ENCODE measurements at places on chromosomes 2 and 18. TPM values are rescaled to one million over a fixed set of nuclear protein-coding genes. Genes with fewer than 3 reads are reported as not detected.

DNA sequence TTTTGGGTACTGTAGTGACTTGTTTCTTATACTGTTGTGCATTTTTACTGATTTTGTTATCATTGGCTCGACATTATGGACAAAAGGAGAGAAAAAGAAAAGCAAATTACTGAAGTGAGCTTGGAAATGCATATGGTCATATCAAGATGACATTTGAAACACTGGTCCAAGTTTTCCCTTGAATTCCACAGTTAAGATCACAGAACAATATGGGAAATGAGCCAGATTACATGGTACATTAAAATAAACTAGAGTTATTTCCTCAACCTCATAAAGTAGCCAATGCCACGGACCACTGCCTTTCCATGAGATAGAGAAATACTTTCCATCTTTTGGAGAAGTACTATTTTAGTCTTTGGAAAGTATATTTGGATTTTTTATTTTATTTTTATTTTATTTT, 62.0 kb upstream of the SGPP2 start:
- DNase-seq, result no peak

- peak; percentile 65 for DNase-seq
These were observed 72.2 kb upstream of the RBM44 start for GRCh38 chr2:237726401-237726830.

- DNase-seq, result no peak
These were observed 43.1 kb downstream of the MOGAT1 start for GRCh38 chr2:222714361-222715241.

DNA sequence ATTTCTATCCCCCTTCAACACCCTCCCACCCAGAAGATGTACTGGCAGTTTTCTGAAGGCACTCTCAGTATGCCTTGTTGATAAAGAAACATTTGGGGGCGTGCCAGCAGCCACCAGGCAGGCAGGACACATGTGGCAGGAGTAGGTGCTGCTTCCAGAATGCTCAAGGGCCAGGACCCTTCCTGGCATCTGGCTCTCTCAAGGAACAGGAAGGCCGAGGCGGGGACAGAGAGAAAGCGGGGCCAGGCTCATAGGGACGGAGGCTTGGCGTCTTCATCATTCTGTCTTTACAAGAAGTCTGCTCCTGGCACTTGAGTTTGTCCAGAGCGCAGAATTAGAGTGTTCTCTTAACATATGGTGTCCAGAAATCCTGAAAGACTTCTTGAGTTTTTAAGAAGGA, 121.6 kb downstream of the FAM210A start:
- no peak for DNase-seq

GRCh38 chr2:57869758-57870344, 176.8 kb upstream of the VRK2 start:
- no peak for DNase-seq

GRCh38 chr2:41618754-41619153, 429.1 kb upstream of the PKDCC start:
- DNase-seq, result no peak

- no peak for DNase-seq
These were observed 47.5 kb upstream of the MAP3K20 start for GRCh38 chr2:173028141-173028540.

GRCh38 chr2:231542136-231542535, 11.9 kb upstream of the NMUR1 start:
- DNase-seq, result no peak

DNA sequence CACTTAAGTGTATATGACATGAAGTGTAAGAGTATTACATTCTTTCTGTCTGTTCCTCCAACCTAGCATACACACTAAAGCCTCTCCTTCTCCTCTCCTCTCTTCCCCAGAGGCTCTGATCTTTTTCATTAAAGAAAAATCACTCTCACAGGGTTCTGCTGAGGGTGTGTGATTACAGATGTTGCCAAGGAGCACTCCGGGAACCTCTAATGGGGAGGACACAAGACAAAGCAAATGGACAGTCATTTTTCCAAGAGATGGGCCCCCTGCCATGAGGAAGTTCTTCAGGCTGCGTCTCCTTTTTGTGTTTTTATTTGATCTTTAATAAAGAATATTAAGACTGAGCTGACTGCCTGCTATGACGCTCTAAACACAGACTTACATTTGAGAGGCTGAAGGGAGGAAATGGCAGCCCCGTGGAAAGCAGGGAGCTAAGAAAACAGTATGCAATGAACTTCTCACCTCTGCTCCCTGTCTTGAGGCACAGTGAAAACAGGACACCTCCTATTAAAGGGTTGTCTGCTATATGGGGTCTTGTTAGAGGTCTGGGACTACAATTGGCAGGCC, 578.1 kb downstream of the PIK3C3 start:
- DNase-seq, result no peak

GRCh38 chr2:178243961-178244360, 49.6 kb downstream of the OSBPL6 start:
- DNase-seq, result no peak

DNA sequence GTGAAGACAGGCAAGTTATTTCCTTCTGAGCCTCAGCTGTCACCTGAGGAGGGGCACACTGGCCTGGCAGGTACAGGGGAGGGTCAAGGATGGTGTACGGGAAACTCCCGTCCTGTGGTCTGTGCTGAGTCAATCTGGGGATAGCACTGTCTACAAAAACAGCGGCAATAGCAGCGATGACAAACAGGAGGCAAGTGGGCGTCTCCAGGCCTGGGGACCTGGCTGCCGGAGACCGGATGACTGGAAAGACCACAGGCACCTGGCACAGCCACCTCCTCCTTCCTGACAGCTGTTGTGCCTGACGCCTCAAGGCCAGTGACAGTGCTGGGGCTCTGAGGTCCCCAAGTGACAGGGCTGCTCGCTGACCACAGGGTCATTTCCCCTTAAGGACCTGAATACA, 202.1 kb upstream of the HS6ST1 start:
- peak; percentile 32 for DNase-seq

DNA sequence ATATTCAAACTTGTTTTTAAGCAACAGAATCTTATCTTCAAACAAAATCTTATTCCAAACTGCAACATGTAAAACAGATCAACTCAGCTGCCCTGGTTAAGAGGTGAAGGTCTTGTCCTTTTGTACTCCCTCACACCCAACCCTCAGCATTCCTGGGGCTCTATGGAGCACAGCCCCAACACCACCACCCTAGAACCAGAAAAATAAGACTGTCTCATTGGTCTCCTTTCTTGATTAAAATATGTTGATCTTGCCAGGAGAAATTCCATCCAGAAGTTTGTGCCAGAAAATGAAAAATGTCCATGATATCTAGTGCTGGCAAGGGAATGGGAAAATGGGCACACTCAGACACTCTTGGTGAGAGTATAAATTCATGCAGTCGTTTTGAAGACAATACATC, 62.1 kb upstream of the TMEM17 start:
- DNase-seq, result no peak

GRCh38 chr2:210861038-210861665, 304.8 kb downstream of the CPS1 start:
- DNase-seq, result no peak

DNA sequence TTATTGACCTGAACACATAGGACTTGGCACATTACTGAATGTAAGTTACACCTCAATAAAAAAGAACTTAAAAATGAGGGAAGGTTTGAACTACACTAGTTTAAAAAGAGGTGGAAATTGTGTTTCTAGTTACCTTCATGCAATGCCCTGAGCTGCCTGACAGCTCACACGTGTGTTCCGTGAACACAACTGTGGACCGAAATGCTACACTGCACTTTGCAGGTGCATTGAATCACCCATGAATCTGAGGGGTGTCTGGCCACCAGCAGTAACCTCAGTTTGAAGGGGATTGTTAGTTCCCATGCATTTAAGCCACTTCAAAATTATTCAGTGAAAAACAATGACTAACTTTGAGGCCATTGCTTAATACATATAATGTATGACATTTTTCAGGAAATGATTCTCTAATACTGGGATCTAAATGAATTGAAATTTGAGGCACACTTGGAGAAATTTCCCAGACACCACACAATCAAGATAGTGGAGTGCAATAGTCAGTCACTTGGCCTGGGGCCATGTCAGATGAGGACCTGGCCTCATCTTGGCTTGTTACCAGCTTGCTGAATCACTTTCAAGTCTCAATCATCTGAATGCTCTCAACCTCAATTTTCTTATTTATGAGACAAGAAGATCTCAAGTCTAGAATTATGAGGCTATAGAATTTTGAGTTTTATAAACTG, 59.3 kb downstream of the MYL12B start:
- peak; percentile 33 for DNase-seq

DNA sequence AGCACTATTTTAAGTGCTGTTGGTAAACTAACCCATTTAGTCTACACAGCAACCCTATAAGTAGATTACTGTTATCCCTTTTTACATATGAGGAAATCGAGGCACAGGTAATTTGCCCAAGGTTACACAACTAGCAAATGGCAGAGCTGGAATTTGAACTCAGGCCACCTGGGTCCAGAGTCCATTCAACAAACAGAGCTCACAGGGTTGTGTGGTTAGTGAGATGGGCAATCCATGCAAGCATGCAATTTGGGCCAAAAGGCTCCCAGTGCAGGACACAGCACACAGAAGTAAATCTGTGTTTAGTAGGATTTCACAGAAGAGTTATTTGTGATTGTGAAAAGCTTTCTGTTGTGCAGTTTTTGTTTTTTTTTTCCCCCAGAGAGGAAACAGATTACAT, 187.8 kb upstream of the MSH6 start:
- DNase-seq, result no peak

DNA sequence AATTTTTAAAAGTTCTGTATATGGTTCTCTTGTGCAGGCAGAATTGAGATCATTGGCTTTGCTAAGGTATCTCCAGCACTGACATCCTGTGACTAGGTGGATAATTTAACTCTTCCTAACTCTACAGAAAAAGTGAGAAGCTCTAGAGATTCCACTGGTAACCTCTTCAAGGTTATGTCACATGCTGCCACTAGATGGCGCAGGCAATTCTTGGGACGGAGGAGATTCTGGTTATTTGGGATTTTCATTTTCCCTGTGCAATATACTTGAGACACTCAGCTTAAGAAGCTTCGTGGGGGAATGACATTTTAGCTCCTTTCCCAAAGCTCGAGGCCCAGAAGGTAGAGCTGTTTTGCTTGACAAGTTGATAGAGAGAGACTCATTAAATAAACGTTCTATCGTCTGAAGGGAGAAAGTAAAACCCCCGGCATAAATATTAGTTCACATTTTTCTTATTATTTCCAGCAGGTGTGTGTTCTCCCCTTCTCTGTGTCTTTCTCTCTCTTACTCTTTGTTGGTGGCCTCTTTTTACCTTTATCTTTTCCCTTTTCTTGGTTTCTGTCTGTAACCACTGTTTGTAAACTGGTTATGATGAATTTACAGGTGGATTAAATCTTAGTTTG, 26.6 kb upstream of the LANCL1 start:
- DNase-seq, result peak; percentile 75

DNA sequence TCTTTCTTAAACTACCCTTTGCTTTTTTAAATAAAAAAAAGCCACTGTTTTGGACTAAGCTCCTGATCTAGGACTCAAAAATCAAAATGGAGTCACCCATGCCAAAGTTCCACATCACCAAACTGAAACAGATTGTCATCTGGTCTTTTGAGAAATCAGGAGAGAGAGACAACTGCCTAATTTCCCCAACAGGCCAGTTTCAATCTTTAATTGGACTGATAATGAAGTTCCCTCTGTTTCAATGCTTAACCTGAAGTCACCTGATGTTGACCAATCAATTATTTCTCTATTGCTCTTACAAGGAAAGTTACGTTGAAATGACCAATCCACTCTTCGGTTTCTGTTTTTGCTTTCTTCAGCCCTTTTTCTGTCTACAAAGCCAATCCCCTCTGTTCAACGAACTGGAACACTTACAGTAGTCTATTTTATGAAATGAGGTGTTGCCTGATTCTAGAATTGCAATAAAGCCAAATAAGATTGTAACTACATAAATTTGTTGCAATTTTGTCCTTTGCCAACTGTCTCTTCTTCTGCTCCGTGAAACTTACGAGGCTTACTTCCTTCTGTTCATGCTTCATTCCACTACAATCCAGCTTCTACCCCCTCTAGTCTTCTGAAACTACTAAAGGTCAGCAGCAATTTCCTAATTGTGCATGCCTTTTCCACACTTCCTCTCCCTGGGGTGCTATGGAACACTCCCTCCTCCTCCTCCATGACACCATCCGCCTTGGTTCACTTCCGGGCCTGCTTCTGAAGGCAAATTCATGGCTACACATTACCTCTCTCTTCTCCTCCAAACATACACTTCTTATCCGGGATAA, 95.2 kb upstream of the CD302 start:
- no peak for DNase-seq

DNA sequence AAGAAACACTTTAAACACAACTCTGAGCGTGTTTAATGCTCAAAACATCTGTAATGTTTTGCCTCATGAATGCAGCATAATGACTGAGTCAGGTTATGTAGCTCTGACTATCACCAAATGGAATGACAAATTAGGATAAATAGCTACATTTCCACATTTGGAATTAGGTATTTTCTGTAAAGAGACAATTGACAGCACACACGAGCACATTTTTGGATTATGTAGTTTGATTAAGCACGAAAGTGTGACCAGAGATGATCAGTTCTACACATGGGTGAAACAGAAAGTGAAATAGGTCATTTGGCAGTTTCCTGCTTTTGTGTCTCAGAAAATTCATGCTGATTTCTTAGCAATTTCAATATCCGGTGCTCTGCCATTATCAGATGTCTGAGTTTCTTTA, 29.0 kb downstream of the LPIN1 start:
- no peak for DNase-seq

DNA sequence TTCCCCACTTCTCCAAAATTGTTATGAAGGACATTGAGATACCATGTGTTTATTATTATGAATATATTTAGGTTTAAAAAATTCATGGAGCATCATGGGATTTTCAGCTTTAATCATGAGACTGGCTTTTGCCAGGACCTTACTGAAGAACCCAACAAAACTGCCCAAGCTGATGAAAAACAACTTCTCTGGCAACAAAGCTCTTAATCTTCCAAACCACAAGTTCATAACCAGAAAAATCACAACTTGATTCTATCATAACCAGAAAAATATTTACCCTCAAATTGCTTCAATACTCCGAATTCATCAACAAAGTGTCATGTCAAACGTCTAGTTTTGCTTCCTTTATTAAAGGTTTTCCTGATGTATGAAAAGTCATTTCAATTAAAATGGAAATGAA, 971.8 kb upstream of the ACVR2A start:
- DNase-seq, result no peak

GRCh38 chr2:135709992-135710391, 31.7 kb upstream of the UBXN4 start:
- DNase-seq, result peak; percentile 67

DNA sequence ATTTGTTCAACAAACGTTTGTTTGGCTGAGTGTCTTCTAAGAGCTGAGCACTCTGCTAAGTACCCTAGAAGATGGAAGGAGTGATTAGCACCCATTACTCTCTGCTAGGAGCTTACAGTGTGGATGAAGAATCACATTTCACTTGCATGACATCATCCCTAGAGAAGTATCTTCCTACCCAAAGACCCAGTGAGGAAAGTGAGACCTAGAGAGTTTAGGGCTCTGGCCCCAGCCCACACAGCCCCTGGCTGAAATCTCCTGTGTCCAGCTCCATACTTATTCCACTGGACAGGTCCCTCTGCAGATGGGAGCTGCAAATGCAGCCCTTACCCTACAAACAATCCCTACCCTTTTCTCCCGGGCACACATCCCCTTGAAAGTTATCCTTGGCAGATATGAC, 26.8 kb upstream of the EPAS1 start:
- DNase-seq, result no peak

- DNase-seq, result peak; percentile 70
These were observed 29.3 kb downstream of the GPR55 start for GRCh38 chr2:230895536-230896345.

The MEIS1 gene
- 40.3 TPM for total RNA-seq

The DYNC1I2 gene
- total RNA-seq, result 494 TPM

The TRPM8 gene
- not detected for total RNA-seq

The PROM2 gene
- total RNA-seq, result 370 TPM

The CDH19 gene
- 11.3 TPM for total RNA-seq

The CFLAR gene
- total RNA-seq, result 424 TPM

The ACVR1 gene
- total RNA-seq, result 18.4 TPM

The RMC1 gene
- 39.5 TPM for total RNA-seq

The SPATA3 gene
- total RNA-seq, result not detected

The CTLA4 gene
- total RNA-seq, result 2.0 TPM

Measured in stomach (tissue), 19 donors.